ENCODE measurements at places on chromosomes 6 and 20.

- DNase-seq, result no peak
Observed at GRCh38 chr6:144377586-144378210, 92.6 kb downstream of the UTRN start.

DNA sequence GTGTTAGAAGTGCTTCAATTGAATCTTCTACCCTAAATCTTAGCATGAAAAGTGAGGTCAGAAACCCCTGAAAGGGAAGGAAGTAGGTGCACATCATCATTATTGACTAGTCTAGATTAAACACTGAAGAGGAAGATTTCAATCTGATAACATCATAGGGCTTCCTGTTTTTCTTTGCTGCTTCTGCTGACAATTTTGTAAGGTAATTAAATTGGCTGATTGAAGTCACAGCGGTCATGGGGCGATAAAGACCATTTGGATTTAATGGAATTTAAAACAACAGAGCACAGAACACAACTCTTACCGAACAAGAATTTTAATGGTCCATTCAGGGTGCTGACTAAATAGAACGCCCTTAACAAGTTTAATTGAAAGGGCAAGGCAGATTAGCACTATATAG, 11.3 kb downstream of the GRIK2 start:
- DNase-seq, result no peak

GRCh38 chr6:94414041-94414440, 994.7 kb upstream of the EPHA7 start:
- DNase-seq, result no peak

GRCh38 chr20:41344938-41345728, 4.5 kb downstream of the LPIN3 start:
- no peak for DNase-seq

DNA sequence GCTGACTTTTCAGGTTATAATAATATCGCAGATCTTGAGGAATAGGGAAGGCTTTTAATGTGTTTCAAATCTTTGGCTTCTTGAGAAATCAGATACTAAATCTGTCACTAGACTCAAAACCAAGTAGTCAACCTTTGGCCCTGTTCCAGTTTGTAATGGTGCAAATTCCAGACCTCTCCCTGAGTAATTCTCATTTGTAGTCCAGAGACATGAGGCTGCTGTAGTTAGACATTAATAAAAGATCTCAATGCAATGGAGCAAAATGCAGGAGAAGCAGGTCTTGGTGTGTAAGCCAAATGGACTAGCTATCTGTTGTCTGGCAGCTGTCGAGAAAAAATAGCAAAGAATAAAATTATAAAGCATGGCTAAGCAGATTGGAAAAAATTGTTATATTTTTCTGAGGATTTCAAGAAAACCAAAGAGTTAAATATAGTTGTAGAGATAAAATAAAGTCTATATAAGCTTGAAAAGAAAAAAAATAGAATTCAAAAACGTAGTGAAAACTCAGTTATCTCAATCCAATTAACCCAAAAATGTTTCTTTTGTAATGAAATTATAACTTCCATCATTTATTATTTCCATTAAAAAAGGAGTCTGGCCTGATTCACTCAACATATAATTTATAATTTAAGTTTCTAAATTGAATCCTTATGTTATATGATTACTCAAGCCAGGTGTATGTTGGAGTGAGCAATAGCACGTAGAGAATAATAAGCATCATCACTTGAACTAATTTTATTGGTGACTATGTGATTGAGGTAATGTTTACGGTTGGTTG, 161.5 kb upstream of the ADGRB3 start:
- DNase-seq, result no peak

GRCh38 chr6:135162678-135163439, 18.2 kb upstream of the MYB start:
- DNase-seq, result no peak
